ENCODE measurements at places on chromosomes 3 and 15.

- DNase-seq = no peak
Observed at GRCh38 chr3:138962854-138963560, 16.0 kb downstream of the FOXL2NB start.

DNA sequence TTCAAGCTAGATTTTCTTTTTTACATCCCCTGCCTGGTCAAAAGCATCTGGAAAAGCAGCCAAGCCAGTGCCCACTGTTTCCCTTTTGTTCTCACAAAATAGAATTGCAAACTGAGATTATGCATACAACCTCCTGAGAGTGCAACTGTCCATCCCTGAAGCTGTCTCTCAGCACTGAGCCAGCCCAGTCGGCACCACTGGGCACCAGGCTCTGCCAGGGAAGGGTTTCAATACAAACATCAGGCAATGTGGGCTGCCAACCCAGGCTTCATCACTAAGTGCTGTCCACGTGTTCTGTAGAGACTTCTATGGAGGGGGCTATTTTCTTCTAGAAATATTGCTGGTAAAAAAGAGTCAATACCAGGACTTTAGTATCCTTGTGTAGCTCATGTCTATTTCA lies 356.3 kb upstream of the TBL1XR1 start:
- no peak for DNase-seq

DNA sequence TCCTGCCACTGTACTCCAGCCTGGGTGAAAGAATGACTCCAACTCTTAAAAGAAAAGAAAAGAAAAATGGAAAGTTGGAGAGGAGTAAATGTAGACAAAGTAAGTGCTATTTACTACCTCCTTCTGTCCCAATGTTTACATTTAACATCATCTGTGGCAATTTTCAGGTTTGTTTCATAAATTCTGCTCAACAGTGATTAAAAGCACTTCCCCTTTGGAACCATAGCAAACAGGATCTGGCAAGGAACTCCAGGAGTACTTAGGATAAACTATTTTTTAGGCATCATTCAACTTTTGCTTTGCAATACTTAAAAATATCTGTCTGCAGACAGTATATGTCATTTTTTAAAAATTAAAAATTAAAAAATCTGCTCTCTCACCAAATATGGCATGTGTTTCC lies 5.5 kb upstream of the CX3CR1 start:
- DNase-seq = no peak

DNA sequence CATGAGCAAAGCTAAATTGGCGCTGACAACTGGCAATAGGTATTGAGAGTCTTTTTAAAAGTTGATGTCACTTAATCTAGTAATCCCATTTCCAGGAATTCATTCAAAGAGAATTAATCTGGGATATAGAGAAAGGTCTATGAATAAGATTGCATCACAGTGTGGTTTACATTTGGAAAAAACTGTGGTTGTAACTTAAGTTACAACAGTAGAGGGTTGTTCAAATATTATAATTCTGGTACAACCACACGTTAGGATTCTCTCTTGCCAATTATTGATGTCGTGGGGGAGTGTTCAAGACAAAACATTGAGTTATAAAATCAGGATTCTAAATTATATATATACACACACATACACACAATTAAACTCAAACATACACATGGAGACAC lies 79.8 kb downstream of the LIPC start:
- no peak for DNase-seq

GRCh38 chr3:172257648-172258400 lies 190.4 kb downstream of the GHSR start:
- DNase-seq = no peak

All from stimulated activated CD8-positive, alpha-beta memory T cell treated with anti-CD3 and anti-CD28 coated beads, Interleukin-4, amount 100 ng/mL, for 1 hour (primary cell).